ENCODE measurements at places on chromosomes 4 and X. TPM values are rescaled to one million over a fixed set of nuclear protein-coding genes. Genes with fewer than 3 reads are reported as not detected.
A peak's percentile ranks its signal among the peaks of the same experiment; 100 is the strongest.

ZDHHC15 gene
- total RNA-seq: 1.8 TPM

- H3K4me1 ChIP-seq: no peaks in the 10 kb centered on the region
- no peak overlapping the region for H3K27ac ChIP-seq
- peaks cover 35% of the 10 kb centered on the region for H3K36me3 ChIP-seq
- H3K4me3 ChIP-seq: no peak overlapping the region
- no peak for DNase-seq
- H3K27me3 ChIP-seq: no peaks in the 10 kb centered on the region
Observed at GRCh38 chr4:148077581-148077980, 345.7 kb downstream of the ARHGAP10 start.

DNA sequence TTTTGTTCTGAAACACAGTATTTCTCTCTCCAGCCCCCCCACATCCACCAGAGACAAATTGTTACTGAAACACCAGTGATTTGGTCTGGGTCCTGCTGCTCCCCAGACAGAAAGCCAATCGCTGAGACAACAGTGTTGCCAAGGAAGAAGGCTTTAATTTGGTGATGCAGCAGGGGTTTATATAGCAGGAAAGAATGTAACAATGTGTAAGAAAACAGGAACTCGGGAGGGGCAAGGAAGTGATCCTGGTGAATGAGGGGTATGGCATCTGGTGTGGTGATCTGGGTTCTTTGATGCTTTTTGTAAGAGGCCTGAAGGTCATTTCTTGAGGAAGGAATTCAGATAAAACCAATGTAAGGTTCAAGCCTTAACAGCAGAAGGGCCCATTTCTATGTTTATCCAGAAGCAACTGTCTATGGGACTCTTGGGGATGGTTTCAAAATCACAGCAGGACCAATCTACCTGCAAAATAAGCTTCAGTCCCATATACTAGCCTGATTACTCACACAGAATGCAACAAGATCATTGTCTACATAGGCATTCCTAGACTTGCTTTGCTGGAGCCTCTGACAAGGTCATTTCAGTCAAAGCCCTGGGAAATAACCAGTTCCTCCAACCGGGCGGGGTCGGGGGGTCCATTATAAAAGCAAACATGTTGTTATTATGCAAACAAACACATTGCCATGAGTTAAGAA is 445.2 kb upstream of the ZFP42 start:
- no peak for DNase-seq
- no peaks in the 10 kb centered on the region for H3K36me3 ChIP-seq
- no peak overlapping the region for H3K4me3 ChIP-seq
- H3K27me3 ChIP-seq: no peaks in the 10 kb centered on the region

C4orf51 gene
- total RNA-seq: not detected

GRCh38 chrX:6472652-6473342 is 62.1 kb downstream of the VCX3A start:
- H3K4me1 ChIP-seq: no peaks in the 10 kb centered on the region
- H3K4me3 ChIP-seq: no peak overlapping the region
- no peak for DNase-seq
- no peaks in the 10 kb centered on the region for H3K36me3 ChIP-seq
- no peak overlapping the region for H3K27ac ChIP-seq

GRCh38 chrX:105706041-105706440 is 116.3 kb upstream of the NRK start:
- DNase-seq: no peak
- no peaks in the 10 kb centered on the region for H3K36me3 ChIP-seq
- no peaks in the 10 kb centered on the region for H3K27me3 ChIP-seq
- H3K4me1 ChIP-seq: no peaks in the 10 kb centered on the region
- H3K4me3 ChIP-seq: no peak overlapping the region

DNA sequence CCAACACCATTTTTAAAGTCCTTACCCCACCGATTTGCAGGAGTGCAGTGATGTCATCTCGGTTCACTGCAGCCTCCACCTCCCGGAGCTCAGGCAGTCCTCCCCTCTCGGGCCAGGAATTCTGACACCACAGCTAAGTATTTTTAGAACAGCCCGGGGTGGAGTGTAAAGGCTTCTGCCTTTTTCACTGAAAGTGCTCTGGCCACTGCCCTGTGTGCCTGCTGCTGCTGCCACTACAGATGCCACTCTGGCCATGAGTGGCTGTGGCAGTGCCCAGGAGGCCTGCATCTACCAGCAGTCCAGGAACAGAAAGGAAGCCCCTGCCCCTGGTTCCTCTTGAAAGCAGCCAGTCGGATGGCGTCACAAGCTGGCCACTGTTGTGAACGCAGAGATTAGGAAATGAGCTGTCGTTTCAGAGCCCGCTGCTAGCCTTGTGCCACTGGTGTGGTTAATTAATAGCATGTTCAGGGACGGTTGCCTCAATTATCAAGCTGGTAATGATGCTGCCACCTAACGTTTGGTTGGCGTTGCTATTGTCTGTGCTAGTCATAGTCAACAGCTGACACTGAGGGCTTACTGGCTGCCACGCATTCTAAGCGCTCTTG is 23.6 kb upstream of the TBC1D14 start:
- peak overlapping the region; percentile 59 for H3K27ac ChIP-seq
- peak; percentile 83 for DNase-seq
- peaks cover 22% of the 10 kb centered on the region for H3K4me1 ChIP-seq
- peaks cover 26% of the 10 kb centered on the region for H3K36me3 ChIP-seq

ANKRD50 gene
- total RNA-seq: 22.5 TPM

DNA sequence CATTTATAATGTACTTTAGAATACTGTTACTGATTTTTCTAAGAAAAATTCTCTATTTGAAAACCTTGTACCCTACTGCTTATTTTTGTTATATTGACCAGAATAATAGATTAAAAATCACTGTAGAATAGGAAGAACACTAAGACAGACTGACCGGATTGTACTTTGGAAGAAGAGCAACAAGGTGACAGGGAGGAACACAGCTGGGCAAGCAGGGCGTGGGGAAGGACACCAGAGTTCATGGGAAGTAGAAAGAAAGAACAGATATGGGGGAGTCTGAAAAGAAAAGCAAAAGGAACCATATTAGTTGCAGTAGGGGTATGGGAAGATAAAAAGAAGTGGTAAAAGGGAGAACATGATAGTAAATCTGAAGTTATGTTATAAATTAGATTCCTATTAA is 38.6 kb downstream of the TXK start:
- H3K4me1 ChIP-seq: no peaks in the 10 kb centered on the region
- no peaks in the 10 kb centered on the region for H3K36me3 ChIP-seq
- no peak overlapping the region for H3K27ac ChIP-seq
- DNase-seq: no peak

DNA sequence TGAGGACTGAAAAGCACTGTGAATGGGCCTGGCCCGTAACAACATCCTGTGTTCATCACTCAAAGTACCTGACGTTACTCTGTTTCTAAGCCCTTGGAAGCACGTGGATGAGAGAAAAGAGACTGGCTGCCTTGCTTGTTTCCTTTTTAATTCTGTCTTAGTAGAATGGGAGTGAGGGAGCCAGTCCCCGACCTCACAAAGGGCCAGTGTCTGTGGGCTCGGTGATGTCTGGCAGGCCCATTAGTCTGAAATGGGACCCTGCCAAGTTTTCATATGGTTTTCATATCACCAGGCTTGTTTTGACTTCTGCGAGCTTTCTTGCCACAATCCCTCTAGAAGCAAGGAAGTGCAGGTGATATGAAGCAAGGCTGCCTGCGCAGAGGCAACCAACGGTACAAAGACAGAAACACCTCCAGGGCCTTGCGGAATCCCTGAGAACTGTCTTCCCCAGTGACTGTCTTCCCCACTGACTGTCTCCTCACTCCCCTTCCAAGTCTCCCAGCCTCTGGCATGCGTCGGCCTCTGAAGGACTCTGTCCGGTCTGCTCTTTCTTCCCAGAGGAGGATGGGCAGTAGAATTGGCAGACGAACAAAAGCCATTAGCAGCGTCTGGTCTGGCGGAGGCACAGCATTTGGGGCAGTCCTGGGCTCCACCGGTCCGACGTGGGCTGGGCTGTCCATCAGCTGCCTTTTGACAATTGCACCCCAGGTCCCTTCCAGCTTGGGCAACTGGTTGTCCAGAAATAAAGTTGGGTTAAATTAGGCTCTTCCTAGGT is 20.2 kb upstream of the RASL11B start:
- no peak overlapping the region for H3K27ac ChIP-seq
- no peaks in the 10 kb centered on the region for H3K27me3 ChIP-seq
- no peak for DNase-seq
- H3K4me1 ChIP-seq: peaks cover 10% of the 10 kb centered on the region
- no peaks in the 10 kb centered on the region for H3K36me3 ChIP-seq

GRCh38 chrX:31962256-31962655 is 890.4 kb upstream of the FTHL17 start:
- H3K27ac ChIP-seq: no peak overlapping the region
- H3K36me3 ChIP-seq: no peaks in the 10 kb centered on the region
- no peaks in the 10 kb centered on the region for H3K27me3 ChIP-seq
- no peak for DNase-seq
- no peak overlapping the region for H3K4me3 ChIP-seq
- no peaks in the 10 kb centered on the region for H3K4me1 ChIP-seq

DNA sequence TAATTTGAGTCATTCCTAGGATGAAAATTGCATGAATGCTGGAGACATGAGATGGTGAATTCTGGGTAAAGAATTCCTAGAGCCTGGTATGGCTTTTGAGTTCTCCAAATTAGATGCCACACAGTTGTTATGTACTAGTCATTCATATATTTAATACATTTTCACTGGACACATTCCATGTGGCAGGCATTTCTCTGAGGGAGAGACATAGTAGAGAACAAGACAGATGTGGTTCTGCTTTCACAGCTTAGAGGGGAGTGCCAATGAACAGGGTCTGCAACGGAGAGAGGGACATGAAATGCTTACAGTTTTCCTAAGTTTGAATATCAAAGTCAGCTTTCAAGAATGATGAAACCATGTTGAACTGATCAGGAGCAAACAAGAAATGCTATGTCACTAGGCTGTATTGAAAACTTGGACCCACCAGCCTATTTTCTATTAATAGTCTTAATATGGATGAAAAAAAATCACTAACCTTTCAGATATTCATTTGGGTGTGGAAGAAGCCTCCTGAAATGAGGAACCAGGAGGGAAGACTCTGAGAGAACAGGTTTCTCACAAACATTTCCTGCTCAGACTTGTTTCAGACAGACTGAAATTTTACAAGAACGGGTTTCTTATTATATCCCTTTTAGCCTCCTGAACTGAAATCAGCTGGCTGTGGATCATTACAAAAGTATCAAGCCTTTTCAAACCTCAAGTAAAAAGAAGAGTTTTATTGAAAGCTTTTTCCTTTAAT is 276.0 kb upstream of the TET2 start:
- H3K4me1 ChIP-seq: no peaks in the 10 kb centered on the region
- DNase-seq: no peak
- no peaks in the 10 kb centered on the region for H3K27me3 ChIP-seq
- H3K36me3 ChIP-seq: no peaks in the 10 kb centered on the region
- H3K27ac ChIP-seq: no peak overlapping the region

- no peak overlapping the region for H3K27ac ChIP-seq
- no peak for DNase-seq
- no peaks in the 10 kb centered on the region for H3K36me3 ChIP-seq
- no peaks in the 10 kb centered on the region for H3K4me1 ChIP-seq
- no peak overlapping the region for H3K4me3 ChIP-seq
Observed at GRCh38 chr4:14410516-14410915, 591.8 kb upstream of the CPEB2 start.

CPE gene
- total RNA-seq: 36.9 TPM

- no peaks in the 10 kb centered on the region for H3K27me3 ChIP-seq
- H3K27ac ChIP-seq: peak overlapping the region; percentile 96
- no peaks in the 10 kb centered on the region for H3K36me3 ChIP-seq
- peaks cover 21% of the 10 kb centered on the region for H3K4me1 ChIP-seq
- peak overlapping the region; percentile 70 for H3K4me3 ChIP-seq
Observed at GRCh38 chr4:120065974-120066516, 603 bp downstream of the MAD2L1 start.

ZMAT1 gene
- total RNA-seq: 10.0 TPM

MAGEA4 gene
- not detected for total RNA-seq

DCLK2 gene
- 2.9 TPM for total RNA-seq

SMR3B gene
- total RNA-seq: not detected

GRCh38 chrX:40011322-40012038 is 86.3 kb downstream of the BCOR start:
- no peak for DNase-seq
- H3K4me3 ChIP-seq: no peak overlapping the region
- no peaks in the 10 kb centered on the region for H3K36me3 ChIP-seq
- peaks cover 7% of the 10 kb centered on the region for H3K4me1 ChIP-seq
- H3K27ac ChIP-seq: peak overlapping the region; percentile 88
- no peaks in the 10 kb centered on the region for H3K27me3 ChIP-seq

DNA sequence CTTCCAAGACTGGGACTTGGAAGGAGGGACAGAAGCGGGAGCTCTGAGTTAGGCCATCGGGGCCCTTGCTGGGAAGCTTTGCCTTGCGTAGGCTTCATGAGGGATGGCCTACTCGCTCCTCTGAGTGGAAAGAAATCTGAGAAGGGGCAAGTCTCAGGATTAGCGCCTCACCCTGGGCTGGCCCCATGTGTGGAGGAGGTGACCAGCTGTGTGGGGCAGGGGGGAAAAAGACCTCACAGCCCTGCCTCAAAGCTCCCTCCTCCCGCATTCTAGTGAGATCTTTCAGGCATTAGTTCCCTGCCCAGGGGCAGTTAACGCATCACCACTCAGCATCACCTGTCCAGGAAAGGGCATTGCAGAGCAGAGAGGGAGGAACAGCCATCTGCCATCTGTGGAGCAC is 156.1 kb downstream of the ENPP6 start:
- no peak overlapping the region for H3K4me3 ChIP-seq
- no peaks in the 10 kb centered on the region for H3K4me1 ChIP-seq
- H3K27ac ChIP-seq: no peak overlapping the region
- H3K36me3 ChIP-seq: no peaks in the 10 kb centered on the region

GAGE12C gene
- total RNA-seq: not detected

GRCh38 chrX:73930300-73930699 is 367.3 kb downstream of the CHIC1 start:
- H3K4me3 ChIP-seq: no peak overlapping the region
- H3K4me1 ChIP-seq: no peaks in the 10 kb centered on the region
- DNase-seq: no peak
- H3K27ac ChIP-seq: no peak overlapping the region
- no peaks in the 10 kb centered on the region for H3K36me3 ChIP-seq

- no peak for DNase-seq
- peaks cover 16% of the 10 kb centered on the region for H3K4me1 ChIP-seq
- H3K27me3 ChIP-seq: no peaks in the 10 kb centered on the region
- peaks cover 88% of the 10 kb centered on the region for H3K36me3 ChIP-seq
Observed at GRCh38 chr4:139053909-139054308, 38.3 kb downstream of the NOCT start.

RBMXL3 gene
- not detected for total RNA-seq

DNA sequence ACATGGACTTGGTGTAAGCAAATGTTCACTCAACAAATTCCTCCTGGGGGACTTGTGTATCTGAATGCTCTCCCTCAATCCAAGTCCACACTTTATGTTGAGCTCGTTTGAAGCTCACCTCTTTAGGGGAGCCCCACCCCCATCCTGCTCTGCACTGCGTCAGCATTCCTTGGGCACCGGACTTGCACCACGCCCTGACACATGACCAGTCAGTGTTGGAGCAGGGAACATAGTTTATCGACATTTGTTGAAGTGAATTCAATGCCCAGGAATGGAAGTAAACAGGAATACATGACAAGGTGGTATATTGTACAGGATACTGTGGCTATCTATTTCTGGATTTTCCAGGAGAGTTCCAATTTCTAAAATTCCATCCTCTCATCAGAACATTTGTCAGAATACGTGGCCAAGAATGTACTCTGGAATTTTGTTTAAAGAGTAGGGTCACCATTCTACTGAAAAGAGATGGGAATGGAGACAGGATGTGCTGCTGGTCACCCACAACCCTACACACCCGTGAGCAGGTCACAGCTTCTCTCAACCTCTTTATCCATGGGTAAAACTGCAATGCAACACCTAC is 60.0 kb upstream of the LNX1 start:
- no peak overlapping the region for H3K4me3 ChIP-seq
- H3K4me1 ChIP-seq: peaks cover 43% of the 10 kb centered on the region
- DNase-seq: peak; percentile 62
- no peaks in the 10 kb centered on the region for H3K36me3 ChIP-seq
- no peaks in the 10 kb centered on the region for H3K27me3 ChIP-seq
